ENCODE measurements at places on chromosomes 1 and 21.

- no peak for DNase-seq
These were observed 39.0 kb upstream of the RWDD3 start for GRCh38 chr1:95195046-95195445.

DNA sequence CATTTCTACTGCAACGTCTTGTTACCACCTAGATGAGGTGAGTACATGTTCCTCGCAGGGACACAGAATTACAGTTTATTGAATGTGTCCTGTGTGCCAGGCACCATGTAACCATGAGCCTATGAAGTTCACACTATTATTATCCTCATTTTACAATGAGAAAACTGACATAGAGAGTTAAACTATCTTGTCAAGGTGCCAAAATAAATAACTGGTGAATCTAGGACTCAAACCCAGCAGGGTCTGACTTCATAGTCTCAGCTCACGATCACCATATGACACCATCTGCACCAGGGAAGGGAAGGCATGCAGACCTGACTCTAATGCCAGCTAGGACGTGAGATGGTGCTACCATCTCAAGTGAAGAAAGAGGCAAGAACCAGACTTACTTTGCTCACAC is 2.4 kb downstream of the SELE start:
- DNase-seq, result no peak

- no peak for DNase-seq
These were observed 27.5 kb upstream of the KDM4A start for GRCh38 chr1:43622471-43622870.

- peak; percentile 9 for DNase-seq
These were observed 1.6 kb downstream of the NRIP1 start for GRCh38 chr21:15063081-15063813.

DNA sequence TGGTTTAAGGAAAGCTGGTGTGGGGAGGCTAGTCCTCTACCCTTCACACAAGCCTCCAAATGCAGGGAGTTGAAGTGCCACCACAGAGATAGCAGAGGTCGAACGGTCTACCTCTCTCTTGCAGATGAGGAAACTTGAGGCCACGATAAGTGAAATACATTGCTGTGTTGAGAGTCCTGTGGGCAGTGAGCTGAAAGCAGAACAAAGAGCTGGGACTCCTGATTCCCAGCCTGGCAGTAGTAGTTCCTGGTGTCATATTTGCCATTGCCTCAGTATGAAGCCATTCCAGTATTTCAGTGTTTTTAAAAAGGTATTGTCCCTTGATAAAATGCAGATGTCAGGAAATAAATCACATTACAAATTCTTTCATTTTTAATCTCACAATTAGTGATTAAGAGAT is 28.6 kb downstream of the AK4 start:
- peak; percentile 80 for DNase-seq

GRCh38 chr1:98260839-98261238 is 340.0 kb upstream of the DPYD start:
- no peak for DNase-seq

DNA sequence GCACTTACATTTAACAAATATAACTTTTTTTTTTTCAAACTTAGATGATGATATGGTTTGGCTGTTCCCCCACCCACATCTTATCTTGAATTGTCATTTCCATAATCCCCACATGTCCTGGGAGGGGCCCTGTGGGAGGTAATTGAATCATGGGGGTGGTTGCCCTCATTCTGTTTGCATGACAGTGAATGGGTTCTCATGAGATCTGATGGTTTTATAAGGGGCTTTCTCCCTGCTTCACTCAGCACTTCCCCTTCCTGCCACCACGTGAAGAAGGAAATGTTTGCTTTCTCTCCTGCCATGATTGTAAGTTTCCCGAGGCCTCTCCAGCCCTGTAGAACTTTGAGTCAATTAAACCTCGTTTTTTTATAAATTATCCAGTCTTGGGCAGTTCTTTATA is 432.6 kb downstream of the AMY1C start:
- peak; percentile 3 for DNase-seq

DNA sequence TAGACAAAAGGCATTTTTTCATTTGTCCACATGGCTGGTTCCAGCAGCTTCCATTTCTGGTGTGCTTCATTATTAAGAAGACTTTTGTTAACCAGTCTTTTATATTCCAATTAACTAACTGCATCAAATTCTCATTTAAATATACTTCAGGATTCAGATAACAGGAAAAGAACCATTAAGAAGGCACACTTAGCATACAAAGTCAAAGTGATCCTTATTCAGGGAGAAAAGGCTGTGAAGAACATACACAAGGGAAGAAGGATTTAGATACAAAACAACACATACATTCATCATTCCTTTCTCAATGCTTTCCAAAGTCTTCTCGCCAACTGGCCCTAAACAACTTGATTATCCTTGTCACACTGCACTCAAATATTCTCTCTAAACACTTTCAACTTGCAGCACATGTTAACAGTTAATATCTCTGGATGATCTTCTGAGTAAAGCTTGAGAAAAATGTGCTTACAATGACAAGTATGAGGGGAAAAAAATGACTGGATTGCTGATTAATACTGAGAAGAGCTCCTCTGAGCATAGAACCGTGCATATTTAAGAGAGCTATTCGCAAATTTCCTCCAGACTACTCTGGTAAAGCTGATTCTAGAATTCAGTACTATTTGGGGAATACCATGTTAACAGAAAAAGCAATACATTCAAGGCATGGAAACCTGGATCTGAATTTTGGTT is 225.2 kb upstream of the TNR start:
- no peak for DNase-seq

GRCh38 chr1:7613851-7614205 is 157.3 kb upstream of the VAMP3 start:
- no peak for DNase-seq

- DNase-seq, result no peak
These were observed 215.0 kb downstream of the FMN2 start for GRCh38 chr1:240306673-240307072.
